Pons (tissue), 1 donor: ENCODE measurements at places on chromosomes 5 and 9.

GRCh38 chr5:73701566-73701965 is 75.6 kb downstream of the ARHGEF28 start:
- no peak for DNase-seq

DNA sequence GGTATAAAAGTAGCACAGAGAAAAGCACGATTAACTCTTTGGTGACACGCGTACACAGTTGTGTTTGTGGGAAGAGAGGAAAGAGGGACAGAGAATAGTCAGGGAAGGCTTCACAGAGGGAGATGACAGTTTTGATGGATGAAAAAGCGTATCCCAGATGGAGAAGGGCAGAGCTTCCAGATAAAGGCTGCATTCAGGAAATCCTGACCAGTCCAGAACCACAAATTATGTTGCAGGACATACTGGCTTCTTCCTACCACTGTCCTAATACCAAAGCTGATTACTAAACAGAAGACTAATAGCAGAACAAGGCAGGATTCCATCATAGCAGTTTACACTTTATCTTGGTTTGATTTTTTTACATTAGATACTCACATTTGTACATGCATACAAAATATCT is 34.5 kb downstream of the SLC31A2 start:
- DNase-seq = peak; percentile 65

- DNase-seq = no peak
Measured at GRCh38 chr5:113085880-113086409, 109.3 kb downstream of the DCP2 start.

- no peak for DNase-seq
Measured at GRCh38 chr5:116144103-116144502, 59.3 kb downstream of the COMMD10 start.

DNA sequence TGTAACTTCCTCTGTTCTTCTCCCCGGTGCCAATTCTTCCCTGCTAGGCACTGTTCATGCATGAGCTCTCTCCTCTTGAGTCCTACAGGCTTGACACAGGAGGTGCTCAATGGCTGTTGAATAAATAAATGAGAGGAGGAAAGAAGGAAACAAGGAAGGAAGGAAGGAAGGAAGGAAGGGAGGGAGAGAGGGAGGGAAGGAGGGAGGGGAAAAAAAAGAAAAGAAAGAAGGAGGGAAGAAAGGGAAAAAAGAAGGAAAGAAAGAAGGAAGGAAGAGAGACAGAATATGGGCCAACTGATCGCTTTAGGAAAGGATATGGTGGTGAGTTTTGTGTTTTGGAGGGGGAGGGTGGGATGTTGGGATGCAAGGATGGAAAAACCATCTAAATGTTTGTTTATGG is 6.4 kb downstream of the KCNMB1 start:
- no peak for DNase-seq

DNA sequence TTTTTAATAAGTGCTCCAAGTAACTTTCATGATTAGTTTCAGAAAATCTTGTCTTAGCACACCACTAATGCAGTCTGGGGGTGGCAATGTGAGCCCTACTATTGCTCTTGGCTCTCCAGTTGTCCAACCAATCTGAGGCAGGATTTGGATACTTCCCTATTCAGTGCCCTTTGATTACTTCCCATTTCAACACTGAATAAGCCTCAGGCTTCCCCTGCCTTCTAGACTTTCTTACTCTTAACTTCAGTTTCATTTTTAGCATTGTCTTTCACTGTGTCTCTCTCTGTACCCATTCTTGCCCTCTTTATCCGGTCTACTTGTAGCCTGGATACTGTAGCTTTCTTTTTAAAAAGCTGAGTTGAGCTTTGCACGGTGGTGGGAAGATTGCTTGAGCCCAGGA is 186.1 kb downstream of the C9orf152 start:
- DNase-seq = peak; percentile 73

GRCh38 chr9:34507966-34508365 is 14.8 kb downstream of the ENHO start:
- no peak for DNase-seq
